Ascending aorta (tissue), 2 donors: ENCODE measurements at places on chromosomes 16 and 17. TPM values are rescaled to one million over a fixed set of nuclear protein-coding genes. Genes with fewer than 3 reads are reported as not detected.

Gene TEX19
- total RNA-seq = not detected

Gene CEMP1
- total RNA-seq = not detected

Gene IGSF6
- 3.1 TPM for total RNA-seq

Gene NTN1
- 29.6 TPM for total RNA-seq
